Naive B cell (primary cell): ENCODE measurements at places on chromosomes 5 and 9. TPM values are rescaled to one million over a fixed set of nuclear protein-coding genes. Genes with fewer than 3 reads are reported as not detected.

GRCh38 chr5:173764332-173765028 lies 123.7 kb upstream of the CPEB4 start:
- DNase-seq: no peak
- no peaks in the 10 kb centered on the region for H3K36me3 ChIP-seq
- no peak overlapping the region for H3K4me3 ChIP-seq
- peaks cover 14% of the 10 kb centered on the region for H3K27me3 ChIP-seq
- no peak overlapping the region for H3K27ac ChIP-seq

DNA sequence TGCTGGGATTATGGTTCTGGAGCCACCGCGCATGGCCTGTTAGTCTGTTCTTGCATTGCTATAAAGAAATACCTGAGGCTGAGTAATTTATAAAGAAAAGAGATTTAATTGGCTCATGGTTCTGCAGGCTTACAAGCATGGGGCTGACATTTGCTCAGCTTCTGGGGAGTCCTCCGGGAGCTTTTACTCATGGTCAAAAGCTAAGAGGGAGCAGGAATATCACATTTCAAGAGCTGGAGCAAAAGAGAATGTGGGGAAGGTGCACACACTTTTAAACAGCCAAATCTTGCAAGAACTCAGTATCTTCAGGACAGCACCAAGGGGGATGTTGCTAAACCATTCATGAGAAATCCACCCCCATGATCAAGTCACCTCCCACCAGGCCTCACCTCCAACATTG lies 12.1 kb downstream of the JAK2 start:
- no peaks in the 10 kb centered on the region for H3K27me3 ChIP-seq
- no peak overlapping the region for H3K4me3 ChIP-seq
- no peak for DNase-seq
- peaks cover 41% of the 10 kb centered on the region for H3K36me3 ChIP-seq
- peak overlapping the region; percentile 29 for H3K27ac ChIP-seq
- H3K4me1 ChIP-seq: peaks cover 16% of the 10 kb centered on the region

- peaks cover 9% of the 10 kb centered on the region for H3K4me1 ChIP-seq
- no peaks in the 10 kb centered on the region for H3K27me3 ChIP-seq
- H3K27ac ChIP-seq: no peak overlapping the region
- no peak overlapping the region for H3K4me3 ChIP-seq
Observed at GRCh38 chr5:42715785-42716184, 40.8 kb upstream of the CCDC152 start.

GRCh38 chr5:57184322-57184721 lies 10.5 kb downstream of the GPBP1 start:
- peaks cover 61% of the 10 kb centered on the region for H3K4me1 ChIP-seq
- H3K27me3 ChIP-seq: no peaks in the 10 kb centered on the region
- no peak overlapping the region for H3K27ac ChIP-seq

DNA sequence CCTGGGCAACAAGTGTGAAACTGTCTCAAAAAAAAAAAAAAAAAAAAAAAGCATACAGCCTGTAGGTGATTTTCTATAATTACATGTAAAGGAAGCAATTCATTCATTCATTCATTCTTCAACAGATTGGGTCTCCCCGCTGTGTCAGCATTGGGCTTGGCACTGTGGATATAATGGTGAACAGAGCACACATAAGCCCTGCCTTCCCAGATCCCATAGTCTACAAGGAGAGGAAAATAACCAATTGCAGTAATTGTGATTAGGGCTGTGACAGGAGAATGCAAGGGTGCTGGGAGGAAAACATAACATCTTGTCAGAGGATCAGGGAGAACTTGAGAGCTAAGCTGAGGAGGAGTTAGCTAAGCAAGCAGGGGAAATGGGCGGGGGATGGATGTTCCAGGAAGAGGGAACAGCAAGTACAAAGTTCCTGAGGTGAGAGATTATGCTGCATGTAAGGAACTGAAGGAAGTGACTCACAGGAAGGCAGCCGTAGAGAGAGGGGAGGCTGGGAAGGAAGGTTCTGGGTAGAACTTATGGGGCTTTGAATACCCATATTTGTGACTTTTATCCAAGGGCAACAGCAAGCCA lies 24.0 kb upstream of the KLF9 start:
- no peaks in the 10 kb centered on the region for H3K36me3 ChIP-seq
- H3K27ac ChIP-seq: no peak overlapping the region
- no peak overlapping the region for H3K4me3 ChIP-seq
- H3K27me3 ChIP-seq: peaks cover 16% of the 10 kb centered on the region

DNA sequence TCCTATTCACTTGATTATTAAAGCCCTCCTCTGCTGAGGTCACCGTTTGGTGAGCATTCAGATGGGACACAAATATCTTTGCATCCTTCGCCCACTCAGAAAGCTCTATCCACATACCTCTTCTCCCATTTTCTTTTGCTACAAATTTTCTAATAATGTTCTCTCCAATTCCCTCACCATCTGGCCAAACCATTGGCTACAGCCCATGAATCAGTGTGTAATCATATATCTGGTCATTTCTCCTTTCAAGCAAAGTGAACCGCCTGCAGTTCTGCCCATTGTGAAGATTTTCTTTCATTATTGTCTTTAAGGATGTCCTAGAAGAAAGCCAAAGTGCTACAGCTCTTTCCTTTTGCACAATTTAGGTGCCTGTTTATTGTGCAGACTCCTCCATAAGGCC lies 54.2 kb upstream of the DAPK1 start:
- H3K4me3 ChIP-seq: no peak overlapping the region
- peaks cover 6% of the 10 kb centered on the region for H3K4me1 ChIP-seq
- DNase-seq: no peak
- no peaks in the 10 kb centered on the region for H3K36me3 ChIP-seq

GRCh38 chr5:174328631-174329299 lies 283.3 kb downstream of the NSG2 start:
- no peaks in the 10 kb centered on the region for H3K4me1 ChIP-seq
- no peak overlapping the region for H3K4me3 ChIP-seq
- peaks cover 19% of the 10 kb centered on the region for H3K27me3 ChIP-seq

DNA sequence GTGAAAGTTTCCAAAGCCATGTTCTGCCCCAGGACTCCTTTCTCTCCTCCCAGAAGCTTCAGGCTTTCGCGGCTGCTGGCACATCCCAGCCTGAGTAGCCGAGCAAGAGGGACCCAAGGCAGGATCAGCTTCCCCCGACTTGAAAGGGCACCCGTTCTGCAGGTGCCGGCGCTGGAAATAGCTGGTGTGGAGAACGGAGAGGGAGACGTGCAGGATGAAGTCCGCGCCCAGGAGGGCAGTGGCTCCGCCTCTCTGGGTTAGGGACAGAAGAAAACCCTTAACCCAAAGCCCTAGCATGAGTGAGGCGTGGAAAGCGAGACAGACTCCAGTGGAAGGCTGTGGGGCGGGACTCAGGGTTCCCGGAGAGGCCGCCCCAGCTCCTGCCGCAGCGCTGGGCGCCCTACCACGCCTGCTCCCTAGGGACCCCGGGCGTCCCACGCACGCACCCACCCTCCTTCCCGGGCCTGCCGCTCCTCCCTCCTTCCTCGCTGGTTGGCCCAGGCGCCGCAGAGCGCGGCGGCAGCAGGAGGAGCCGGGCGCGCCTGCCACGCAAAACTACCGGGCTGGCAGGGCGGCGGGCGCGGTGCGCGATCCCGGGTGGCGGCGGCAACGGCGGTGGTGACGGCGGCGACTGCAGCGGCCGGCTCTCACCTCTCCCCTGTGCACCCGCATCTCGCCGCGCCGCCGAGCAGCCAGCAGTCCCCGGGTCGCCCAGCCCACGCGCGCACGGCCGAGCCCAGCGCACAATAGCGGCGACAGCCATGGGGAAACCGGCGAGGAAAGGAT lies at the start of gene SLC1A1:
TSS of gene SLC1A1 (plus strand) at position 550 of the 786 bp plus-strand sequence. CDS start at position 762, 212 bp downstream.
- DNase-seq: no peak
- peak within 1 kb of the TSS; percentile 61 for H3K4me3 ChIP-seq
- peaks cover 40% of the 10 kb centered on the region for H3K27me3 ChIP-seq
- no peak within 1 kb of the TSS for H3K27ac ChIP-seq
- H3K36me3 ChIP-seq: no peaks in the 10 kb centered on the region

- H3K27me3 ChIP-seq: peaks cover 35% of the 10 kb centered on the region
- H3K4me3 ChIP-seq: no peak overlapping the region
- no peak overlapping the region for H3K27ac ChIP-seq
- no peak for DNase-seq
- no peaks in the 10 kb centered on the region for H3K4me1 ChIP-seq
Observed at GRCh38 chr5:16427587-16427986, 38.0 kb downstream of the ZNF622 start.

- no peak for DNase-seq
- no peak overlapping the region for H3K4me3 ChIP-seq
- H3K27ac ChIP-seq: no peak overlapping the region
- H3K36me3 ChIP-seq: no peaks in the 10 kb centered on the region
- peaks cover 22% of the 10 kb centered on the region for H3K4me1 ChIP-seq
Observed at GRCh38 chr5:135025730-135026644, 8.0 kb downstream of the PITX1 start.

DNA sequence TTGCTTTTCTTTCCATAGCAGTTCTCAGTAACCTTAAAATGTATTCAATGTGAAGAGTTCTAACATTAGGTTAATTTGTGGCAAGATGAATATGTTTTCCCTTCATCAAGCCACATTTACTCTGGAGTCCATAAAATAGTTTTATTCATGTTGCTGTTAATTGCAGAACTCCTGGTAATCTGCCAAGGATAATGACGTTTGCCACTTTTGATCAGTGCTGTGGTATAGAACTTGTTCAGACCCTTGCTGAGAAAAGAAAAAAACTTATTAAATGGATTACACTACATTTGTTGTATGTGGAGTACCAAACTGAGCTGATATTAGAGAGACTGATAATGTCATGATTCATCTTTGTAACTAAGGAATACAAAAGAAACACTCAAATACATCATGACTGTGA lies 212.4 kb upstream of the DMAC1 start:
- peaks cover 6% of the 10 kb centered on the region for H3K36me3 ChIP-seq
- H3K27me3 ChIP-seq: peaks cover 8% of the 10 kb centered on the region
- no peak overlapping the region for H3K27ac ChIP-seq
- no peak overlapping the region for H3K4me3 ChIP-seq

- peaks cover 35% of the 10 kb centered on the region for H3K27me3 ChIP-seq
- peaks cover 3% of the 10 kb centered on the region for H3K4me1 ChIP-seq
- no peak overlapping the region for H3K27ac ChIP-seq
- H3K4me3 ChIP-seq: no peak overlapping the region
- DNase-seq: no peak
Observed at GRCh38 chr9:135035781-135036760, 51.4 kb upstream of the OLFM1 start.

DNA sequence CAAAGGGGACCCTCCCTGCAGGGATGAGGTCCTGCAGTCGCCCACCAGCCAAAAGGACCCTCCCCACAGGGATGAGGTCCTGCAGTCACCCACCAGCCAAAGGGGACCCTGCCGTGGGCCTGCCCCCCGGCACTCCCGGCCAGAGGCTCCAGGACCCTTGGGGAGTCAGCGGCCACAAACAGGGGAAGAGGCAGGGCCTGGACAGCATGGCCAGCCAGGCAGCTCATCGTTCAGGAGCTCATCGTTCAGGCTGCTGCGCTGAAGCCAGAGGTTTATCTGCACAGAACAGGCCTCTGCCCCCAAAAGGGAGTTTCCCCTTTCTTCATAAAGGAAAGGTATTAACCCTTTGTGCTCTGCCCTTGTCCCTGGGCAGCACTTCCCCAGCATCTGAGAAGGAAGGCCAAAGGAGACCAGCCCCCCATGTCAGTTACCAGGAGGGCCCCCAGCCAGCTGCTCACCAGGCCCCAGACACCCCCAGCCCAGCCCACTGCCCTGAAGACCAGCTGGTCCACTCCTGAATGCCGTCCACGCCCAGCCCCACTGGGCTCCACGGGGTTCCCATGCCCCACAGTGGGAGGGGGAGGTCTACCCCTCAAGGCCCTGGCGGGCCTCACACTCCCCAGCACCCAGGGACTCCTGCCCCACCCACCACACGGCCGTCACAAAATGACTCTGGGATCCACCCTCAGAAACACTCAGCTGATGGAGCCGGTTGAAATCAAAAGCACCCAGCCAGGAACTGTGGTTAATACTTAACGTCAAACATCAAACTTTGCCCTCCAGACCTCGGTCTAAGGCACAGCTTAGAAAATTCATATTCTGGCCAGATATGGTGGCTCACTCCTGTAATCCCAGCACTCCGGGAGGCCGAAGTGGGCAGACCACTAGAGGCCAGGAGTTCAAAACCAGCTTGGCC lies 6.3 kb downstream of the SLC12A7 start:
- no peaks in the 10 kb centered on the region for H3K36me3 ChIP-seq
- no peaks in the 10 kb centered on the region for H3K27me3 ChIP-seq
- no peak overlapping the region for H3K27ac ChIP-seq
- peak overlapping the region; percentile 92 for H3K4me3 ChIP-seq
- DNase-seq: peak; percentile 87

DNA sequence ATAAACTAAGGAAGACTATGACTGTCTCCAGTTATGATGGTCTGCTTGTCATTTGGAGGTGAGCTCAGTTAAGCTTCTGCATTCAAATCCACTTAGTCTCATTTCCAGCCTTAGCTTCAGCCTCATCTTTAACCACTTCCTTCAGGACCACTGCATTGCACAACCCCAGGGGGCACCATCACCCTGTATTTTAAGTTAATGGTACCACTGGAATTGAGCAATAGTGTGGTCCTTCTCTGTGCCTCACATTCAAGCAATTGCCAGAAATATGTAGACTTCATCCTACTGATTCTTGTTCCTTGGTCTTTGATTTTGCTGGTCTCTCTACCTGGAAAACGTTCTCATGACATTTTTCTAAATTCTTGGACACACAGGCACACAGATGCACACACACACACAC lies 131.5 kb upstream of the PTPN3 start:
- peaks cover 44% of the 10 kb centered on the region for H3K27me3 ChIP-seq
- no peak overlapping the region for H3K4me3 ChIP-seq
- H3K36me3 ChIP-seq: no peaks in the 10 kb centered on the region
- no peaks in the 10 kb centered on the region for H3K4me1 ChIP-seq
- H3K27ac ChIP-seq: no peak overlapping the region

GRCh38 chr5:141623611-141624010 lies 4.8 kb upstream of the DIAPH1 start:
- no peaks in the 10 kb centered on the region for H3K27me3 ChIP-seq
- H3K36me3 ChIP-seq: peaks cover 33% of the 10 kb centered on the region
- DNase-seq: no peak
- no peak overlapping the region for H3K4me3 ChIP-seq
- H3K4me1 ChIP-seq: peaks cover 19% of the 10 kb centered on the region
- H3K27ac ChIP-seq: peak overlapping the region; percentile 77

DNA sequence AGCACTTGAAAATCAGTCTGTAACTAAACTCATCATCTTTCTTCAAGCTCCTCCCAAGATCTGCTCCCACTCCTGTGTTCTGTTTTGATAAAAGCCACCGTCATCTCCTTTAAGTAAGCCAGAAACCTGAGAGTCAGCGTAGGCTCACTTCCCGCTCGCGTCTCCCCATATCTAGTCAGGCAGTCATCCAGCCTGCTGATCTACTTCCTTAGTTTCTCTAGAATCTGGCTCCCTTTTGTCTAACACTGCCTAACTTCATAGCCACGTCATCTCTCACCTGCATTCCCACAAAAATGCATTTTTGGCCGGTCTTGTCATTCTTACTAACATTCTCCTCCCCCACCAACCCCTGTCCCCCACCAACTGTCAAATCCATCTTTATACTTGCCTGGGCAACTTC lies 3.0 kb upstream of the TJP2 start:
- H3K27me3 ChIP-seq: peaks cover 36% of the 10 kb centered on the region
- DNase-seq: no peak
- H3K27ac ChIP-seq: peak overlapping the region; percentile 1

GRCh38 chr9:7088611-7089010 lies 330.8 kb downstream of the KDM4C start:
- H3K27me3 ChIP-seq: no peaks in the 10 kb centered on the region
- no peak overlapping the region for H3K27ac ChIP-seq
- no peak for DNase-seq
- H3K4me1 ChIP-seq: no peaks in the 10 kb centered on the region
- H3K4me3 ChIP-seq: no peak overlapping the region

The AGXT2 gene
- polyA plus RNA-seq: not detected

The PCDHGA5 gene
- not detected for polyA plus RNA-seq

The IFNA2 gene
- polyA plus RNA-seq: not detected

The IGFBPL1 gene
- not detected for polyA plus RNA-seq

The STOML2 gene
- polyA plus RNA-seq: 89.8 TPM

The OTP gene
- polyA plus RNA-seq: not detected

The CD274 gene
- polyA plus RNA-seq: 0.33 TPM

The CCNO gene
- not detected for polyA plus RNA-seq

The ESM1 gene
- polyA plus RNA-seq: not detected

The MOB3B gene
- 10.1 TPM for polyA plus RNA-seq
